Small intestine (tissue), 16 donors: ENCODE measurements at places on chromosomes 5 and 9. TPM values are rescaled to one million over a fixed set of nuclear protein-coding genes. Genes with fewer than 3 reads are reported as not detected.

DNA sequence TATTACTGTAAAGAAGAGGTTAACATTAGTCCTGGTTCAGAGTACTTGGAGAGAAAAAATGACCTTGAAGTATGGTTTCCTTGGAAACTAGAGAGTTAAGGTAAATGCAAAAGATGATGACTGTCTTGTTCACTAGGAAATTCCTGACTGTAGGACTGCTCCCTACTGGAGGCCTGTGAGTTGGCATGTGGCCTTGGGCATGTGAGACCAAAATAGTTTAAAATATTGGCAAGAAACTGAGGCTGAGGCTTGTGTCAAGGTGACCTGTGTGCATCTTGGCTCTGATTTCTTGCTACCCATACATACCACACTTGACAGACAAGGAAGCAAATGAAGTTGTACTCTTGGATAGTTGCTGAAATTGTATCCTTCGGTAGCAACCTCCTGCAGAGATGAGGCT is 96.5 kb downstream of the TARS1 start:
- DNase-seq, result no peak

DNA sequence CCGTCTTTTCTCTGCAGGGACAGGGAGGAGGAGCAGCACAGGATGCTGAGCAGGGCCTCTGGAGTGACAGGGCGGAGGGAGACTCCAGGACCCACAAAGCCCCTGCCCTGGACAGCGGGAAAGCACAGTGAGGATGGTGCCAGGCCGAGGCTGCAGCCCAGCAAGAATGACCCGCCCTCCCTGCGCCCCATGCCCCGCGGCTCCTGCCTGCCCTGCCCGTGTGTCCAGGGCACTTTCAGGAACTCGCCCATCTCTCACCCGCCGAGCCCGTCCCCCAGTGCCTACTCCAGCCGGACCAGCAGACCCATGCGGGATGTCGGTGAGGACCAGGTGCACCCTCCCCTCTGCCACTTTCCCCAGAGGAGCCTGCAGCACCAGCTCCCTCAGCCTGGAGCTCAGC is 9.1 kb upstream of the EXOC3 start:
- no peak for DNase-seq

The PCDHB10 gene
- 1.1 TPM for polyA plus RNA-seq

The NDUFAF2 gene
- 36.1 TPM for polyA plus RNA-seq

DNA sequence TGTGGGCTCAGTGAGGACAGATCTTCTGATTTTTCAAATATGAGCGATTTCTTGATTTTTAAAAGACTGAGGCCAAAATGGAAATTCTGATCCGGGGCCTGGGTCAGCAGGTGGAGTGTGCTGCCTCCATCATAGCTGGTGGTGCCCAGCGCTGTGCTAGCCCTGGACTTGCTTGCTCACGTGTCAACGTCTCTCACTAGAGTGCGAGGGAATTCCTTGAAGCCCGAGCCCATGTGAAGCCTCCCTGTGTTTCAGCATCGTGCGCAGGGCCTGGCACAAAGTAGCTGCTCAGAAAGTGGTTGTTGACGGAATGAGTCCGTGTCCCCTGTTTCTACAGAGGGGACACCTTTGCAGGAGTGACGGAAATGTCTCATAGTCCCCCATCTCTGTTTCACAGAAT is 50.5 kb downstream of the RGS3 start:
- no peak for DNase-seq

- DNase-seq, result no peak
Observed at GRCh38 chr5:116009806-116010205, 22.5 kb upstream of the ARL14EPL start.

The IFNB1 gene
- not detected for polyA plus RNA-seq

The ZNF462 gene
- 4.5 TPM for polyA plus RNA-seq

The WDR38 gene
- not detected for polyA plus RNA-seq

DNA sequence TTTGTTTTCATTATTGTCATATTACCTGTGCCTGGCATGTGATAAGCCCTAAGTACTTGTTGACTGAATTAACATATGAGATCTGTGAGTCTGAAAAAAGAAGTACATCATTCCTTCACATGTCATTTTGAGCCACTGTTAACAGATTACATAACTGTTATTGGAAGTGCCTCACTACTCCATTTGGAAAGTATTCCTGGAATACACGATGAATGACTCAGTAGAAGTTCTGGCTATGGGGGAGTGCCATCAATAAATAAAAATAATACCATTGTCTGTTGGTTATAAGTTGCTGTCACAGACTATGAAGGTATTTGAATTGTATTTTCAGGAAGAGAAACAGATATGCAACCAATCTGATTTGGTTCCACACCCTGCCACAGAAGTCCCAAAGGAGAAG is 12.9 kb downstream of the NIPSNAP3B start:
- no peak for DNase-seq

The SREK1IP1 gene
- 5.9 TPM for polyA plus RNA-seq

- no peak for DNase-seq
Observed at GRCh38 chr9:87722393-87723088, 3.4 kb upstream of the CTSL start.

The C9orf50 gene
- polyA plus RNA-seq, result not detected
